Activated naive CD8-positive, alpha-beta T cell treated with anti-CD3 and anti-CD28 coated beads, Interleukin-2, amount 10 ng/mL, durations not matched to agents 7 days and 5 days (primary cell): ENCODE measurements at places on chromosomes 11 and 22. TPM values are rescaled to one million over a fixed set of nuclear protein-coding genes. Genes with fewer than 3 reads are reported as not detected.
A peak's percentile ranks its signal among the peaks of the same experiment; 100 is the strongest.

MMP7 gene
- not detected for total RNA-seq

DNA sequence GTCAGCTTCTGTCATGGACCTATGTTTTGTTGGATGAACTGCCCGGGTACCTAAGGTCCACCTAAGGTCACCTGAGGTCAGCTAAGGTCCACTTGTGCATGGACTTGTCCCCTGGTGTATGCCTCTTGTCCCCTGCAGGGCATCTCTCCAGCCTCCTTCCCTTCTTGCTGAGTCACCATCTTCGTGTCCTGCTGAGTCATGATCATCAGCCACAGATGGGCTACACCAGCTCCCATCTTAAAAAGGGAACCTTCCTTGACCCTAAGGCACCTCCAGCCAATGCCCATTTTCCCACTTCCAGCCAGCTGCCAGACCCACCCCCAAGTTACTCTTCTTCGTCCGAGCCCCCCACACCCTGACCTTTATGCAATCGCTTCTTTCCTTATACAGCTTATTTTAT, 544.9 kb downstream of the TBC1D22A start:
- H3K36me3 ChIP-seq, result no peaks in the 10 kb centered on the region
- no peak for DNase-seq
- H3K27ac ChIP-seq, result no peak overlapping the region
- no peaks in the 10 kb centered on the region for H3K4me1 ChIP-seq
- peaks cover 2% of the 10 kb centered on the region for H3K27me3 ChIP-seq
- no peak overlapping the region for H3K4me3 ChIP-seq

PTPRCAP gene
- 351 TPM for total RNA-seq

TRPC6 gene
- total RNA-seq, result not detected

- no peak overlapping the region for H3K4me3 ChIP-seq
- DNase-seq, result no peak
- H3K36me3 ChIP-seq, result no peaks in the 10 kb centered on the region
- H3K27ac ChIP-seq, result no peak overlapping the region
- H3K27me3 ChIP-seq, result peaks cover 24% of the 10 kb centered on the region
Observed at GRCh38 chr11:10954184-10954583, 96.3 kb upstream of the ZBED5 start.

DNA sequence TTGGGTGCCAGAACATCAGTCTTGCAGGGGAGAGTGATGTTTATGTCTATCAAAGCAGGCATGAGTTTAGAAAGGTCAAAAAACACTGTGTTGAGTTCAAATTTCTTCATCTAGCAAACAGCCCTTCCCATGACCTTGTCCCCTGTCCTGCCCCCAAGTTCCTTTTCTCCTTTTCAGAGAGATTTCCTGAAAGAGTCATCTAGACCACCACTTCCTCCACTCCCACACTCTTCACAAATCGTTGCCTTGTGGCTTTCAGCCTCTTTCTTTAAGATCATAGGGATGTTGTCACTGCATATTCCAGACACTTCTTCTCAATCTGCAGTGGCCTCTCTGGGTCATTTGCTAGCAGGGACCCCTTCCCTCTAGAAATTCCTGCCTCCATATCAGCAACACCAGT, 290.5 kb downstream of the TENM4 start:
- no peak overlapping the region for H3K27ac ChIP-seq
- H3K4me3 ChIP-seq, result no peak overlapping the region
- no peaks in the 10 kb centered on the region for H3K27me3 ChIP-seq
- no peaks in the 10 kb centered on the region for H3K4me1 ChIP-seq
- no peak for DNase-seq
- no peaks in the 10 kb centered on the region for H3K36me3 ChIP-seq

GRCh38 chr11:2796091-2796490, 89.5 kb downstream of the CDKN1C start:
- peak; percentile 16 for DNase-seq
- no peaks in the 10 kb centered on the region for H3K36me3 ChIP-seq
- no peaks in the 10 kb centered on the region for H3K27me3 ChIP-seq
- no peaks in the 10 kb centered on the region for H3K4me1 ChIP-seq

GRCh38 chr11:102530558-102530957, at the start of gene MMP7:
Gene MMP7, minus strand, starts transcription at chr11:102530747. Its CDS starts 47 bp downstream, at chr11:102530700.
- no peaks in the 10 kb centered on the region for H3K36me3 ChIP-seq
- no peak for DNase-seq
- H3K4me1 ChIP-seq, result peaks cover 2% of the 10 kb centered on the region
- H3K27ac ChIP-seq, result no peak within 1 kb of the TSS

DNA sequence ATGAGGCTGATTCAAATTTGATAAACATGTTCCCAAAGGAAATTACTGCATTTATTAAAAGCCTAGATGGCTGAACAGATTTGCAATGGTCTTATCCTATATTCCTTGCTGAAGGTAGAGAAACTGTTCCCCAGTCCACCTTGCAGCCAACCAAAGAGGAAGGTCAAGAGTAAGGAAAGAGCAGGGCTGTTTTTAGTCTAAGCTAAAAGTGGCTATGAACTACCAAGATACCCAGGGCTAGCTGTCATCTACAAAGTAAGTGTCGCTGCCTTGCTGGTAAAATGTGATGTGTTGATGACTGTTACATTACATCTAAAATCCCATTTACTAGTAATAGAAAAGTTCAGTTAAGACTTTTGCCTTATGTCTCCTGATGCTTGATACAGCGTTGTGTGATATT, 290.1 kb upstream of the MPPED2 start:
- no peak for DNase-seq
- no peaks in the 10 kb centered on the region for H3K27me3 ChIP-seq
- no peaks in the 10 kb centered on the region for H3K4me1 ChIP-seq

GGTLC3 gene
- not detected for total RNA-seq

DNA sequence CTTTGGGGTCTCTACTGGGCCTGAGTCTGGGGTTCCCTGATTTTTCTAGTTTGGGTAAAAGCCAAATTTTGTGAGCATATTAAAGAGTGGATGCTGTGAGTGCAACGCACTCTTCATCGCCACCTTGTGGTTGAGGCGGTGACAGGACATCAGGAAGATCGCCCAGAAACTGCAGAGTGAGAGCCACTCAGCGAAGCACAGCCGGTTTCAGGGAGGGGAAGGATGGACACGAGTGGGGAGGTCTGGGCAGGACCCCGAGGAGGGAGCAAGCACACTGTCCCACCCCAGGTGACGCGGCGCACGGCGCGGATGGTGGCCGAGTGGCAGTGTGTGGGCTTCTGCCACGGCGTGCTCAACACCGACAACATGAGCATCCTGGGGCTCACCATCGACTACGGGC, 9.1 kb downstream of the SELENOO start:
- peak; percentile 76 for DNase-seq
- peaks cover 14% of the 10 kb centered on the region for H3K36me3 ChIP-seq
- H3K4me3 ChIP-seq, result no peak overlapping the region

DNA sequence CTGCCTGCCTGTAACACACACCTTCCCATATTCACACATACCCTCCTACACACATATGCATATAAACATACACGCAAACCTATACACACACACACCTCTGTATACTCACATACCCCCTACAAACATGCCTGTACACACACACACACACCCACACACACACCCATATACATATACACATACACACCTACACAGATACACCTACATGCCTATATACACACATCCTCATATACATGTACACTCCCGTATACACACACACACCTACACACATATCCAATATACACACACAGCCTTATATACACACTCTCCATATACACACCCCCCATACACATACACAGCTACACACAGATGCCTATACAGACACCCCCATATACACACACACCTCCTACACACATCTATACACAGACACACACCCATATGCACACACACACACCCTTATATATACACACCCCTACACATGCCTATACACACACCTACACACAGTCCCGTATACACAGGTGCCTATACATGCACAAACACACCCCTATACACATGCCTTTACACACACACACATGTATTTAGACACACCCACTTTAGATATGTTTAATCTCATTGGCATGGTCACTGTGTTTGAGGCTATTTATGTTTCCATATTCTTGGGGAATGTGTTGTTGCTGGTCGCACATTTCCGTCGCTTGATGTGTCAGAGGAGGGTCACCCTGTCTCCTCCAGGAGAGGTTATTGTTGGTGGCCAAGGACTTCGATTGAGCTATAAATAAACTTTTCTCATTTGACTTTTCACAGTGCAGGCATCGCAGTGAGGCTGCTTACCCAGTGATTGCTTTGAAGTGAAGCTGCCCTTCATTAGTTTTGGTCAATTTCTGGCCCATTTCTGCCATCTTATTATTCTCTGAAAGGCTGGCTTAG, 243.3 kb downstream of the TBC1D22A start:
- no peaks in the 10 kb centered on the region for H3K27me3 ChIP-seq
- no peak for DNase-seq
- no peaks in the 10 kb centered on the region for H3K4me1 ChIP-seq
- no peak overlapping the region for H3K4me3 ChIP-seq
- H3K27ac ChIP-seq, result no peak overlapping the region
- peaks cover 5% of the 10 kb centered on the region for H3K36me3 ChIP-seq

OR5P2 gene
- not detected for total RNA-seq

EFEMP2 gene
- total RNA-seq, result 20.0 TPM
